ENCODE measurements at places on chromosomes 3 and 15.

DNA sequence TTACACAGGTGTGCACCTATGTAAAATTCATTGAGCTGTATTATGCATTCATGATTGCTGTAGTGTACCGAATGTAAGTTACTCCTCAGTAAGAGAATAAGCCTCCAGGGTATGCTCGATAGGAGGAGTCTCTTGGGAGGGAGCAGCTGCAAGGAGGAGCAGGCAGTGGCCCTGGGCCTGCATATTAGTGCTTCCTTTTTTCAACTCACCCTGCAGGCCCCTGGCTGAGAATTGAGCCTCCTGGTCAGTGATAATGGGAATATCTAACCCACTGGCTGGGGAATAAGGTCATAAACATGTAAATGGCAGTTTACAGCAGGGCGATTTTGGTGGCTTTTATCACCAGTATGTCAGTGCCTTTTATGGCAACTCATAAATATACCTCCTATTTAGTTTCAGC lies 21.7 kb upstream of the SFMBT1 start:
- no peak for DNase-seq

DNA sequence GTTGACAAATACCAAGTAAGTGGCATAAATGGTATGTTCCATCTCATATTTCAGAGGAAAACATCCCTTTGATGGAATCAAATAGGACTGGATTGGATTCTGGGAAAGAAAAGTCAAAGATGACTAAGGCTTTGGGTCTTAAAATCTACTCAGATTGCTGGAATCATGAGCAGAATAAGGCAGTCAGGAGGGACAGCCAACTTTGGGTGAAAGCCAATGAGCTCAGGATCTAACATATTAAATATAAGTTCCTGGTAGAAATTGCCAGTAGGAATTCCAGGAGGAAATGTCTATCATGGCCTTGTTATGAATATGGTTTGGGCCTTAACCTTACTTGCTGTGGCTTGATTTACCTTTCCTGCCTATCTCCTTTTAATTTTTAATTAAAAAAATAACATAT lies 55.3 kb downstream of the ISL2 start:
- no peak for DNase-seq

- DNase-seq, result no peak
Measured at GRCh38 chr3:12817343-12817710, 20.8 kb downstream of the CAND2 start.

- DNase-seq, result no peak
Measured at GRCh38 chr3:177133860-177134815, 63.1 kb downstream of the TBL1XR1 start.

Measured in SW 1271 (cell line).